ENCODE measurements at places on chromosomes 13 and 19.
A peak's percentile ranks its signal among the peaks of the same experiment; 100 is the strongest.

DNA sequence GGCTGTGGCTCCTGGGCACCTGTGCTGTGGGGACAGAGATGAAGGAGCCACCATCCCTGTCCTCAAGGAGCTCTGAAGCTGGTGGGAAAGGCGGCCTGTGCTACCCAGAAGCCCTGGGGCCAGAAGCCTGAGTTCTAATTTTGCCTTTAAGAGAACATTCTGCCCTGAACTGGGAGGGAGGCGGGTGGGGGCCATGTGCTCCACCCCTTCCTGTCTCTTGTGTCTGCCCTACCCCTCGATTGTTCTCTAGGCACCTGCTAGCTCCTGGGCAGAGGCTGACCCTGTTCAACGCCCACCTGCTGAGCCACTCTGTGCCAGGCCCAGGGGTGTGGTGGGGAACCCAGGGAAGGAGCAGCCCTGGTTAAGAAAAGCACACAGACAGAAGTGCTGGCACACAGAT lies 5.9 kb downstream of the TRAPPC6A start:
- no peak for DNase-seq

GRCh38 chr19:31179471-31179852 lies 169.8 kb downstream of the TSHZ3 start:
- no peak for DNase-seq

DNA sequence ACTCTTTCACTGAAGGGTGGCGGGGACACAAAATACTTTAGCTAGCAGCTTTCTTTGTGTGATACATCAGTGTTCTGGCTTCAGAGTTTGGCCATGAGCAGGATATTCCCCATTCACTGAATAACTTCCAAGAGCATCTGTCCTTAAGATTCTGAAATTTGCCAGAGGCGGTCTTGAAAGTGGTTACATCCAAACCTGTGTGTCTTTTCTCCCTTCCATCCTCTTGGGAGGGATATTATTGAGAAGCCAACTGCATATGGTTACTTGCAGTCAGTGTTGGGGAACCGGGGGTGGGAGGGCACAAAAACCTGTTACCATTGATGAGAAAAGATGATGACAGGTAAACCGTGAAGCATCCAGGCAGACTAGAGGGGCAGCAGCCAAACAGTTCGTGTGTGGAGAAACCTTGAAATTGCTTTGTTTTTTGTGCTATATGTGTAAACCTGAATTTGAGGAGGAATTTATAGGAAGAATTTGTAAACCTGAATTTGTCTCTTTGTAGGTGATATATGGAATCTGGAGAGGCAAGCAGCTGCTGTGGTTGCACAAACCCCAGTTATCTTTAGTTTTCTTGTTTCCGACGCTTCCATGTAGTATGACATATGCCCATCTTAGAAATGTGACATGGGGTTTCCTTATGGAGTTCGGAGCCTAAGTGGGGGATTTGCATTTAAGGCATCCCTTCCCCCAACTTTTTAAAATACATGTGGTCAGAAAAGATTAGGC lies 104.8 kb downstream of the WDFY2 start:
- no peak for DNase-seq

DNA sequence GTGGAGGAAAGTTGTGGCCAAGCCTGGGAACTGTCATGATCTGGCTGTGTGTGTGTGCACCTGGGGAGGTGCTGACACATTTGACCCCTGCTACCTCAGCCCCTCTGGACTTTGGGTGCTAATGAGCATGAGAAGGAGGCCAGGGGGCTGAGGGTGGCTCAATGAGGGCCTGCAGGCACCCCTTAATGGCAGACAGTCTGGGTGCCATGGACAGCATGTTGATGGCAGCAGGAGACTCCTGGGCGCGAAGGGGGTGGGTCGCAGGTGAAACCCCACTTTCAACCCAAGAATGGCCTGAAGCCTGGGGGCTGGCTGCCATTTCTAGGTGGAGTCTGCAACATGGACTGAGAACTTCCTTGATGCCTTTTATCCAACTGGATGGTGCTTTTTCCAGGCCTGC lies 216.4 kb upstream of the TRPC4 start:
- DNase-seq: no peak

- DNase-seq: no peak
Measured at GRCh38 chr19:10826846-10827245, 9.2 kb downstream of the TMED1 start.

GRCh38 chr19:1482361-1483130 lies 3.5 kb upstream of the C19orf25 start:
- no peak for DNase-seq

GRCh38 chr19:58033741-58034476 lies at the start of gene ZSCAN1:
Gene ZSCAN1 (plus strand): TSS chr19:58034025. CDS start chr19:58037837, 3,812 bp downstream.
- peak; percentile 59 for DNase-seq

GRCh38 chr13:33261387-33262061 lies 24.0 kb downstream of the STARD13 start:
- DNase-seq: peak; percentile 24

DNA sequence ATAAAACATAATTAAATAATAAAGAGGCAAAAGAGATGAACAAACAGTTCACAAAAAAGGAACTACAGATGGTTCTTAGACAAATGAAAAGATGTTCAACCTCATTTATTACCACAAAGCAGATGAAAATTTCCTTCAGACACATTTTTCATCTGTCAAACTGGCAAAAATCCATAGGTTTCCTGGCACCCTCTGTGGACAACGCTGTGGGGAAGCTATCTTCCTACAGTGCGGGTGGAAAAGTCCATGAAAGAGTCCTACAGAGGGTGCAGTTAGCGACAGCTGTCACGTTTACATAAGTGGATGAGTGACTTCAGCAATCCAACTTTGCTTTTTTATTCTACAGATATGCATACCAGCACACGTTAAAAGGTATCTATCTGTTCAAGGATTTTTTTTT lies 30.3 kb upstream of the PDCD5 start:
- no peak for DNase-seq

GRCh38 chr19:36152352-36153091 lies at the start of gene COX7A1:
Gene COX7A1 (minus strand): TSS chr19:36152447. CDS start chr19:36152407, 40 bp downstream.
- no peak for DNase-seq

Measured in amygdala (tissue), 56 donors.